Activated T-cell treated with anti-CD3 and anti-CD28 coated beads, Interleukin-2, amount 50 U/mL, for 48 hours (primary cell): ENCODE measurements at places on chromosomes 5 and 9.
A peak's percentile ranks its signal among the peaks of the same experiment; 100 is the strongest.

GRCh38 chr5:102853680-102854079 lies 98.6 kb downstream of the PAM start:
- DNase-seq, result no peak

DNA sequence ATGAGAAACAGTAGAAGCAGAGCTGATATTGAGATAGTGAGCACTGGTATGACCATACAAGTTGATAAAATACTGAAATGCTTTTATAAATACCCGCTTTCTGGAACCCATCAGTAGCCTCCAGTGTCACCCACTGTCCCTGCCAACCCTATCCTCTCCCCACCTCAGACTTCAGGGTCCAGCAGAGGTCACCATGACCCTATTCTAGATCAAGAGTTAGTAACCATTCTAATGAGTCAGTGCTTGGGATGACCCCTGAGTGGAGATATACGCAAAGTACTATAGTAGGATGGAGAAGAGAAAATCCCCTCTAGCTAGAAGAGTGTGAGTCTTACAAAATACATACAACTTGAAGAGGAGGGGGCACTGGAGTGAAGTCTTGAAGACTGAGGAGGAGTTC lies 297.9 kb upstream of the BRINP1 start:
- no peak for DNase-seq

GRCh38 chr9:81826517-81826906 lies 101.7 kb upstream of the SPATA31D4 start:
- no peak for DNase-seq

DNA sequence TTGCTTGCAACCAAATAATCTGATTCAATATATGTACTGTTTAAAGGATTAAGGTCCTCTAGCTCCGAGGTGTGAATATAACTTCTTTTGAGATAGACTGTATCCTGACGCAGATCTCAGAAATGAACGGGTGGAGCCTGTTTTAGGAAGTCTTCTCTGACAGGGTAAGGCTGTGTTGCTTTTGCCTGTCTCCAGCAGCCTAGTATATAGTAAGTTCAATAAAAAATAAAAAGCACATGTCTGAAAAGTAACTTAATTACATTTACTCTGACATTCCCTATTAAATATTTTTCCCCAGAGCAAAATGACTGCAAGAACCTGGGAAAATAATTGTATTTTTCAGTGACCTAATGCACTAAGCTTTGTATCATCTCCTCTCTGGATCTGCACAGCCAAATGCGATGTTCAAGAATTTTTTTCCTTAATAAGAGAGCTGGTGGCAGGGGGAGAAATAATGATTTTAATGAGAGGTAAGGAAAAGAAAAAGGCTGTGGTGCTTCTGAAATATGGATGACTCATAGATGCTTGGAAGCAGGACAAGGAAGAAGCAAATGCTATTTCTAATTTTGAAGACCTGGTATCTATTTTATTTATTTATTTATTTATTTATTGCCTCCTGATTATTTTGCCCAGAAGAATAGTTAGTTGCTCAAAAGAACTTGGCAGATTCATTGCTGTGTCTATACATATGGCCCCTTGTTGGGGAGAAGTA lies 7.3 kb downstream of the PPP3R2 start:
- no peak for DNase-seq

DNA sequence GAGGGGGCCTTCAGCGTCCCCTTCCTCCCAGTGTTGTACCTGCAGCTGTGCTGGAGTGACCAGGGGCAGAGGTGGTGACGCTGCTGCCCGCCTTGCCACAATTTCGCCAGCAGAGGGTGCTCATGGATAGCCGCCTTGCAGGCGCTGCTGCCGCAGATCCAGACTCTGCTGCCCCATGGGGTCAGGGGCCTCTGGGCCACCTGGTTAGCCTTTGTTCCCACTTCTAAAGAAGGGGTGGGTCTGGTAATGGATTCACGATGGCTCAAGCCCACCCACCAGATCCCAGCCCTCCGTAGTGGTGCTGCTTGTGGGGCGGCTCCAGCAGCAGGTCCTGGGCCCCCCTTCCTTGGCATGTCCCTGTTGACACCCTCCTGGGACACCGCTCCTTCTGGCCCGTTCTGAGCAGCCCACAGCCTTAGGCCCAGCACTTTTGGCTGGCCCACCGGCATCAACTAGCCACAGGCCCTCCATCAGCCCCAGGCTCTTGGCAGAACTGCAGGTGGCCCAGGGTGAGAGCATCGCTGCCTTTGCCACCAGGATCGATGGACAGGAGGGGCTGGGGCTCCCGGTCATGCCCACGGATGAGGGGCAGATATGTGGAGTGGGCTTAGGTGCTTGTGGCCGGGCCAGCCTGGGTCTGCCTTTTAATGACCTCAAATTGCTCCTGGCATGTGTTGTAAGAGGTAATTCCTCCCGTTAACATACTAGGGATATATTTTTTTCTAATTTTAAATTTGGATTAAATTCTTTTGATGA lies 57.2 kb downstream of the COL5A1 start:
- peak; percentile 65 for DNase-seq

DNA sequence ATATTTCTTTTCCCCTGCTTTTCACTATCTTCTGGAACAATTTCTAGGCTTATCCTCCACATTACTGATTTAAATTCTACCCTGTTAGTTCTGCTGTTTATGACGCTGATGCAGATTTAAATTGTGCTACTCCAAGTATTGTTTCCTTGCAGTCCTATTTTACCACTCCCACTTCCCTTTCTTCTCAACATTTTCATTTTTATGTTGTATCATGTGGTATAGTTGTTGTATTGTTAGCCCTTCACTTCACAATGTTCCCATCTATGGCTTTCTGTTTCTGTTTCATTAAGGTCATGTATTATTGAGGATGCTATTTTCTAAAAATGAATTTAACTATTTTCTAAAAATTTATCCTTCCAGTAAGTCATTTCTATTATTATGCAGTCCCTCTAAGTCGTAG lies 254.4 kb downstream of the NDUFS4 start:
- DNase-seq, result no peak

DNA sequence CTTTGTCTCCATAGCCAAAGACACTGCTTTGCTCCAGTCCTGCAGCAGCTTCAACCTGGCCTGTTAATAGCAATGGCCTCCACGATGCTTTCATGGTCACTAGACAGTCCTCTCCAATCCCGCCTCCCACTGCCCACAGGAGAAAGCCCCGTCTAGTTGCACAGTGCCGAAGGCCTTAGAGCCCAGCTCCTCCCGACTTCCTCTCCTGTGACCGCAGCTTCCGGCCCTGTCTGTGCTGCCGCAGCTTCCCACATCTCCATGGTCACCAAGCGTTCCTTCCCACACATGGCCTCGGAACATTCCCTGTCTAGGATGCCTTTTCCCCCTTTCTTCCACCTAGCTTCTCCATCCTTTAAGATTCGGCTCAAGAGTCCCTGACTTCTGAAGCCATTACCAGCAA lies 23.4 kb downstream of the PCA3 start:
- DNase-seq, result no peak

DNA sequence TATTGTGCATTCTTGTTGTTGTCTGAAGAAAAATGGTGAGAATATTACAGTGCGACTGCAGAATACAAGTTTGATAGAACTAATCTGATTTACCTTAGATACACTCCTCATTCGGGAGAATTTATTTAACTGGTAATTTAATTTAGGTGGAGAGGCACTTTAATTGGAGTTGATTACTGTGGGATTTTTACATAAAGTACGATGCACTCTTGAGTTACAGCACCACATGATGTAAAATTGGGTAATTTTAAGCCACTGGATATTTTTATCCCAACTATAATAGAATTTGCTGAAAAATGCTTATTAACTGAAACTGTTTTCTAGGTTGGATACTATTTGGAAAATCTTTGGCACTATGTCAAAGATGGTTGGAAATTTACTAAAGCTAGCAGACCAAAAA lies 35.4 kb upstream of the ALDOB start:
- DNase-seq, result no peak

DNA sequence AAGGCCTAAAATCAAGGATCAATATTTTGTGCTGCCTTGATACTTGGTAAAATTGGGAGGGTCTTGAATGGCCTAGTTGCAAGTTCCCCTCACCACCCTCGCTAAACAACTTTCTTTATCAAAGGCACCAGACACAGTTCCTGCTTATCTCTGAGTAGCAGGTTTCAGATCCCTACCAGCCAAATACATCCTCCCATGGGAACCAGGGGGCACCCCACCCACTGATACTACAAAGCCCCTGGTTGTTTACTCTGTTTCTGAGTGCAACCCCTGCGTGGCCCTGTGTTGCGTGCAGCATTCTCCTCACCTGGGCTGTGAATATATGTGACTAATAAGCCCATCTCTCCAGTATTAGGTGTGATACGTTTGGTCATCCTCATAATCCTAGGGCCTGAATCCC lies 314.9 kb downstream of the DRD1 start:
- DNase-seq, result no peak

GRCh38 chr5:95823738-95824609 lies 1.4 kb upstream of the GLRX start:
- DNase-seq, result peak; percentile 68

DNA sequence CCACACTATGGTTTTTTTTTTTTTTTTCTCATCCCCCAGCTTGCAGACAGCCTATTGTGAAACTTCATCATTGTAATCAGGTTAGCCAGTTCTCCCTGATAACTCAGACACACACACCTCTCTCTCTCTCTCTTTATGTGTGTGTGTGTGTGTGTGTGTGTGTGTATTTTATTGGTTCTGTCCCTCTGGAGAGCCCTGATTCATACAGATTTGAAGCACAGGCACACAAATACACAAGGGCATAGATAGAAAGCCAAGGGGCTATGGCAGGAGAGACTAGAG lies 20.6 kb upstream of the VCAN start:
- no peak for DNase-seq

DNA sequence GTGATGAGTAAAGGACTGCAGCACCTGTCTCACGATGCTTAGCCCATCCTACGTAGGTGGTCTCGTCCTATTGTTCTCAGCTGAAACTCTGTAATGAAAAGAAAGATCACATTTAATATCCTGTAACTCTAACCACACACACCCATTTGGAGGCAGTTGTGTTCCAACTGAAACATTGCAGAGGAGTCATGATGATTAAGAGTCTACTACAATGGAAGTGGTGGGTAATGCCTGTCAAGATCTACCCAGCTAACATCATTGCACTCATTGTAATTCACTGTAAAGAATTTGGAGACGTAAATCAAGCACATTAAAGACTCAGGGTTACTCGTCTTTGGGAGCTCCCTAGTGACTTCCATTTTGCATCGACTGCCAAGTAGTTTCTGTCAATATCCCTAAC lies 106.0 kb upstream of the PTPN3 start:
- no peak for DNase-seq

- no peak for DNase-seq
Observed at GRCh38 chr5:34708777-34709176, 52.6 kb downstream of the RAI14 start.
